GM04504 (cell line): ENCODE measurements at places on chromosomes 13 and 19.

- DNase-seq, result no peak
Measured at GRCh38 chr19:35076657-35077056, 35.1 kb downstream of the HPN start.

DNA sequence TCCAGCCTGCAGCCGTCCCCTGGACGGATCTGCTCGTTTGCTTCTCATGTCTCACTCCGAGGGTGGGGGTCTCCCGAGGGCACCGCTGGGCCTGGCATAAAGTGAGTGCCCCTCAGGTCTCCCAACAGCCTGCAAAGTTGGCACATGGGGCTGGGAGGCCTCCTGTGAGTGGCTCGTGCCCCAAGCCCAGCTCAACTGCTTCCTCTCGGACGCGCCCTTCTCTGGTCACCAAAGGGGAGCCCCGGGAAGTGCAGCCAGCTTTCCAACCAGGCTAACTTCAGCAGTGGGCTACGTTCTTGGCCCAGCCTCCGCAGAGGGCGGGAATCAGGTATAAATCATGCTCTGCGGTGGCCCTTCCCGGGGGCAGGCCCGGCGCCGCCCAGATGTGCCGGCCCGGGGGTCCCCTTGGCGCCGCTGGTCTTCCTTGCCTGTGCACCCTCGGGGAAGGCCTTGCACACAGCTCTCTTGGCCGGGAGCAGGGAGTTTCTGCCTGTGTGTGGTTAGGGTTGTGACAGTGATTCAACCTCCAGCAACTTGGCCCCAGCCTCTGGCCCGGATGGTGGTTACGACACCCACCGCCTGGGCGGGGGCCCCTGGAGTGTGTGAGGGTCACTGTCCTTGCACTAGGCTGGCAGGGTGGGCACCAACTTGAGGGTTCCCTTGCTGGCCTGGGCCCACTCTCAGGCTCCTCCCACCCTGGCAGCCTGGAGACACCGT is 20.7 kb downstream of the CEBPG start:
- peak; percentile 84 for DNase-seq

- DNase-seq, result peak; percentile 57
Measured at GRCh38 chr19:49097453-49098288, 12.4 kb downstream of the SNRNP70 start.

GRCh38 chr19:53980539-53981375 is 10.7 kb upstream of the CACNG6 start:
- no peak for DNase-seq
